ENCODE measurements at places on chromosomes 2 and 18. TPM values are rescaled to one million over a fixed set of nuclear protein-coding genes. Genes with fewer than 3 reads are reported as not detected.
A peak's percentile ranks its signal among the peaks of the same experiment; 100 is the strongest.

The DPP4 gene
- total RNA-seq = 16.9 TPM

The SPDYA gene
- total RNA-seq = 5.7 TPM

The SUCLG1 gene
- 45.4 TPM for total RNA-seq

The SLC8A1 gene
- 22.9 TPM for total RNA-seq

The PPP1R7 gene
- 31.6 TPM for total RNA-seq

GRCh38 chr2:126656431-126657147 lies 631 bp downstream of the GYPC start:
- peak; percentile 17 for DNase-seq

DNA sequence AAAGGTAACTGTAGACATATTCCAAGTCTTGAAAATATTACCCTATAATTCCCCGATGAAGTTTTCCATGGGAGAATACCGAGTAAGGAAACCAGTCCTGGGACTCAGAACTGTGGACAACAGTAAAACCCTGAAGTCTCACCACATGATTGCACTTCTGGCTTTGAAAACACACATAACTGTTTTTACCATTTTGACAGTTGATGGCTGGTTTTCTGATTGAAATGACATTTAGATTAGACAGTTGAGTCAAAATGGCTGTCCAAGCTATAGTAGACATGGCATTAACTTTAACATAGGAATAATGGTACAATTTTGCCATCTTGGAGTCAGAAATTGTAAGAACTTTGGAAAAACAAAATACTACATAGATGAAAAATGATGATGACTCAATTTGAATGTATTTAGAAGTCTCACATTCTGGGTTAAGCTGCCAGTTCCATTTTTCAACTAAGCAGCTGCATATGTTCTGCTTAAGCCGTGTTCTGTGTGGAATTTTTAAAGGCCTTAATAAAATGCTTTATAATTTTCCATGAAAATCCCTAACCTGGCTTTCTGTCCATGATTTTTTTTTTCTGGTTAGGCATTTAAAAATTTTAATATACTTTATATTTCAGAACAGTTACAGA lies 38.3 kb upstream of the WIPF1 start:
- no peak for DNase-seq

DNA sequence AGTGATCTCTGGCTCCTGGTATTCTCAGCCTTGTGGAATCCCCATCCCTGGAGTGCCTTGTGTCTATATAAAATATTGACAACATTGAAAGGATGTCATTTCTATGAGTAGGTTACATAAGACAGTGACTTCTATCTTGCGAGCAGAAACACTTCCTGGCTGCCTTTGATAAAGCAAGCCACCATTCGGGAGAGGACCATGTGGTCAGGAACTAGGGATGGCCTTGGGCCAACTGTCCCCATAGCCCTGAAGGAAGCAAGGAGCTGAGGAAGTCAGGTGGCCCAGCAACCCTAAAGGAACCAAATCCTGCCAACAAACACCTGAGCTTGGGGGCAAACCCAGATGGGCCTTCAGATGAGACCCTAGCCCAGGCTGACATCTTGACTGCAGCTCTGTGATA lies 113.0 kb upstream of the LTBP1 start:
- no peak for DNase-seq

DNA sequence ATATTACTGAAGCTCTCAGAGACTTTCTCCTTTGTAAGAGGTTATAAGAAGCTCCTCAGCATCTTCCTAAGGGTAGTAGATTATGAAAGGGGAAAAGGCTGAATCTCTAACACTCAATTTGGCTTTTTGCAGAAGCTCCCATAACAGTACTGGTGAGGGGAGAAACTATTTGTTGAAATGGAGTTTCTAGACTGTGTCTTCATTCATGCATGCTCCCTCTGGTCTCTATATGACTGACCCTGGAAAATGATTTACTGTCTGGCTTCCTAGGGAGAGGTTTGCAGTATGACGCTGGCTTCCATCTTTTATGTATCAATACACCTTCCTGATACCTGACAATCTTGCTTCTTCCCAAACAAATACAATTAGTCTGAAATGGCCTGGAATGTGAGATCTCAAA lies 63.9 kb downstream of the LDAH start:
- no peak for DNase-seq

GRCh38 chr2:96499061-96499960 lies 5.8 kb downstream of the NEURL3 start:
- no peak for DNase-seq

DNA sequence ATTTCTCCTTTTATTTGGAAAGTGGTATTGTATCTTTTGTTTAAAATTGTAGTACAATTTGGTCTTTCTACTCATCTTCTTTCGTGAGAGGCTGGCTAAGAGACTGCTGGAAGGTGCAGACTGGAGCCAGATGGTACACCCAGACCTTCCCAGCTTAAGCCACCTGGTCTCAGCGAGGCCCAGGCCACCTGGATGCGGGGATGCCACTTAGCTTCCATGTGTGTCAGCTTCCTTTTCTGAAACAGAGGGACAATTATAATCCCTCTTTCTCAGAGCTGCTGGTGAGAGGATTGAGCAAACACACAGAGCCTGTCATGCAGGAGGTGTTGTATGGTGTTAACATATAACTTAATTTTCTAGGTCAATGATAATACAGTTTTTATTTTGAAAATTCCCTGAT lies 17.4 kb downstream of the FARP2 start:
- no peak for DNase-seq

DNA sequence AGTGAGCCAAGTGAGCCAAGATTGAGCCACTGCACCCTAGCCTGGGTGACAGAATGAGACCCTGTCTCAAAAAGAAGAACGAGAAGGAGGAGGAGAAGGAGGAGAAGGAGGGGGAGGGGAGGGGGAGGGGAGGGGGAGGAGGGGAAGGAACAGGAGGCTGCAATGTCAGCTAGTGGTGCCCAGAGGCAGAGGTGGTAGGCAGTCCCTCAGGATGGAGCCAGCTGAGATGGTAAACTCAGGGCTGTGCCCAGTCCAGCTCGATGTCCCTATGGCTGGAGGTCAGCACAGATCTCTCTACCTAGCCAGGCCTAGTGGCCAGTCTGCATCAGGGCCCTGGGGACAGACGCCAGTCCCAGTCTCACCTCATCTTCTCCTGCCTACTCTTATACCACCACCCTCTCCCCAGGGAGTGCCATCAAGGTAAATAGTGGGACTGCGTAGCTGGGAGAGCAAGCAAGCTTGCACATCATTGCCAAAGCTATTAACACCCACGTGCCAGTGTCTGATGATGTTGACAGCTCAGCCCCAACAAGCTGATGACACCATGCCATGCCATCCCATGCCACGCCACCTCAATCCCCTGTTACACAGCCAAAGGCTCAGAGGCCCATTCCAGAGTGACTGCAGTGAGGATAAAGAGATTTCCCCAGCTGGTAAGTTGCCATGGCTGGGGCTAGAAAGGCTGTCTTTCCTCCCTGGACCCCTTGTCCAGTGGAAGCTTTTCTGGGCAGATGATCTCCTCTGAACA lies 7.6 kb upstream of the PLB1 start:
- no peak for DNase-seq

GRCh38 chr2:120820953-120821279 lies 85.2 kb downstream of the GLI2 start:
- no peak for DNase-seq

Data from tibial nerve (tissue), 4 donors.